ENCODE measurements at places on chromosomes 1 and 21.

- no peak for DNase-seq
Measured at GRCh38 chr1:43121256-43121900, 50.7 kb downstream of the EBNA1BP2 start.

DNA sequence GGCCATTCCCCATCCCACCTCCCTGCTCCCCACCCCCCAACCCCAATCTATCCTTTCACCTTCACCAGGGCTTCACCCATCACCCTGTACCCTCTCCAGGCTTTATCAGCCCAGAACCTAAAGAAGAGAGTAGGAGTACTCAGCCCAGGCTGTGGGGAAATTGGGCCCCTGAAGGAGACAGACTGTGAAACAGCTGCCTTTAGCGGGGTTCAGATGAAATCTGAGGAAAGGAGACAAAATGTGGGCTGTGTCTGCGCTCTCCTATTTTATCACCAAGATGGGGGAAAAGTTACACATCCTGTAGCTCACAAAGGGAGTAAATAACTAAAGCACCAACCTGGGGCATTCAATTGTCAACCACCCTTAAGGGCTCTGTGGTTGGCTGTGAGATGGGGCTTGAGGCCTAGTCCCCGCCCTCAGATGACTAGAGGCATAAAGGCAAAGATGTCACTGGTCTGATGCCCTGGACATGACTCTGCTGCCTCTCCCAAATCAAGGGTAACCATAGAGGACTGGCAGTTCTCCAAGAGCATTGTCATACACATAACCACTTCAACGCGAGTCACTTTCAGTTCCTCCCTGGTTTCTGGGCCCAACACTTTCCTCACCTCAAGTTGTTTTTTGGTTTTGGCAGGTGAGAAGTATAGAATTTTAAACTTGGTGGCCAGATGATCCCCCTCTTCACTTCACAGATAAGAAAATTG is 30.0 kb downstream of the SLC27A3 start:
- peak; percentile 42 for DNase-seq

DNA sequence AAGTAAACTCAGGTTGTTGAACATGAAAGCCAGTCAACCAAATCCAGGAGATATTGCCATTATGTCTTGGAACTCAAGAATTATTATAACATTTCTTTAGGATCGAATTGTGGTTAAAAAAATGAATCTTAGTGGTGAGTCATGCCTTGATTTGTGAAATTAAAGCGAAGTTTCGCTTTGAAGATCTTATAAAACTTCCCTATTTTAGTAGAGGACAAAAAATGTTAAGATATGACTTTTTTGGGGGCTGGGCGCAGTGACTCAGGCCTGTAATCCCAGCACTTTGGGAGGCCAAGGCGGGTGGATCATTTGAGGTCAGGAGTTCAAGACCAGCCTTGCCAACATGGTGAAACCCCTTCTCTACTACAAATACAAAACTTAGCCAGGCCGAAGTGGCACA is 39.5 kb upstream of the PTBP2 start:
- DNase-seq, result no peak

DNA sequence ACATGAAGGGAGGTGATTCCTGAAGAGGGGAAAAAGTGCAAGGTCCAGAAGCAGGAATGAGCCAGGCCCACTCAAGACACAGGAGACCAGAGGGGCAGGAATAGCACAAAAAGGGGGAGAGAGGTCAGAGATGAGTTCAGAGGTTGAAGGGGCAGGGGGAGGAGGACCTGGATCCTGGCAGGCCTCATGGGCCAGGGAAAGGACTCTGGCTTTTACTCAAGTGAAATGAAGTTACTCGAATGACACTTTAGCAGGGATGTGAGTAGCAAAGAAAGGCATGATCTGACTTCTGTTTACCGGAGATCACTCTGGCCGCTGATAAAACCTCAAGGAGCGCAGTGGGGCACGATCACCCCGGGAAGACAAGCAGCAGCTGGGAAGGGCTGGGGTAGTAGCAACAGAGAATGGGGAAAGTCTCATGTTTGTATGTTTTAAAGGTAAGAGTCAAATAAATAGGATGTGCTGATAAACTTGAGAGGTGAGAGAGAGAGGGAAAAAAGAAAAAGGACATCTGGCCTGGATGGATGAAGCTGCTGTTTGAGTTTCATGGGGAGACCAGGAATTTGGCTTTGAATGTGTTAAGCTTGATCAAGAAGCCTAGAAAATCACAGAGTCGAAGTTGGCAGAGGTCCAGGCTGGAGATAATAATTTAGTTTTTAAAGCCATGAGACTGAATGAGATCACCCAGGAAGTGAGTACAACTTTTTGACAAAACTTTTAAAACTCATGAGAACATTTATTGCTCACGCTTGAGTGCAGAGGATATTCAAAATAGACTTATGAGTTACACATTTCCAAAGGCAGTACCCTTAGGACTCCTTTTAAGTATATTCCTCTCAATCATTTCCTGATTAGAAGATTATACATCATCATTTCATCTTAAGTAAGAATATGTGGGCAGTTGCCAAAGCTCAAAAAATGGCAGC is 156.0 kb downstream of the RERE start:
- peak; percentile 30 for DNase-seq

DNA sequence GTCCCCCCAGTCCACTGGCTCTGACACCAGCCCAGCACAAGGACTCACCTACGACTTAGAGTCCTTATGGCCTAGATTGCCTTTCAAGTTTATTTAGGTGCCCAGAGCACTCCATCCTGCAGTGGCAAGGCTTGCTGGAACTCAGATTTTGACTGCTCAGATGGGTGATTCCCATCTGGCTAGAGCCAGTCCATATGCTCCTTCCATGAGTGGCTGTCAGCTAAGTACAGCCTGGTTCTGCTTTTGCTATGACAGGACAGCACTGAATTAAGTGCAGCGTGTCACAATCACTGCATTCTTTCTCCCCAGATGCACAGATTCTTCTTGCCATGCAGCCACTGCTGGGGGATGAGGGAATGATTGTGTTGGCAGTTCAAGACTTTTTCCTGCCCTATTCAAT is 43.8 kb downstream of the GPR52 start:
- DNase-seq, result no peak

- DNase-seq, result peak; percentile 24
Measured at GRCh38 chr1:45012639-45013278, 705 bp downstream of the UROD start.

DNA sequence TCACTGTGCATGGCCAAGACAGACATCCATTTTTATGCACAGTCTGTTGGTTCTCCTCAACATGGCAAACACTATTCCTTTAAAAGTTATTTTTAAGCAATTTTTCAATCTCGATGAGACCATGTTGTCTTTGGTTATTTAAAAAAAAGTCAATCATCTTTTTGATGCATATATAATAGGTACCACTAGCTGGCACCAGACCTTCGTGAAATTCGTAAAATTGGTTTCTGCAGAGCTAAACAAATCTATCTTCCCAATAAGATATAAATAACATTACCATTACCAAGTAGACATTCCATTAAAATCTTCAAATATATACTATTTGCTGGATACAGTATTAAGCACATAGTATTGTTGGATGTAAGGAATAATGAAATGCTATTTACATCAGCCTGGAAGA is 220.0 kb upstream of the GREM2 start:
- no peak for DNase-seq

DNA sequence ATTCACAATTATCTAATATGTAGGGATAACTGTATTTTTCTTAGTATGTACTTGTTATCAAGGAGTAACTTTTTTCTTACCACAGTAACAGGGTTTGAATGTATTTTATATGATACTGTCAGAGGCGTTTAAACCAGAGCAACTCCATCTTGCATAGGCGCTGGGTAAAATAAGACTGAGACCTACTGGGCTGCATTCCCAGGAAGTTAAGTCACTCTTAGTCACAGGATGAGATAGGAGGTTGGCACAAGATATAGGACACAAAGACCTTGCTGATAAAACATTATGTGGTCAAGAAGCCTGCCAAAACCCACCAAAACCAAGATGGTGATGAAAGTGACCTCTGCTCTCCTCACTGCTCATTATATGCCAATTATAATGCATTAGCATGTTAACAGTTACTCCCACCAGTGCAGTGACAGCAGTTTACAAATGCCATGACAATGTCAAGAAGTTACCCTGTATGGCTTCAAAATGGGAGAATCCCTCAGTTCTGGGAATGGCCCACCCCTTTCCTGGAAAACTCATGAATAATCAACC is 64.8 kb downstream of the RPE65 start:
- no peak for DNase-seq

- no peak for DNase-seq
Measured at GRCh38 chr1:94463765-94464330, 45.7 kb downstream of the ABCD3 start.

- no peak for DNase-seq
Measured at GRCh38 chr1:234721476-234722269, 111.7 kb upstream of the IRF2BP2 start.

DNA sequence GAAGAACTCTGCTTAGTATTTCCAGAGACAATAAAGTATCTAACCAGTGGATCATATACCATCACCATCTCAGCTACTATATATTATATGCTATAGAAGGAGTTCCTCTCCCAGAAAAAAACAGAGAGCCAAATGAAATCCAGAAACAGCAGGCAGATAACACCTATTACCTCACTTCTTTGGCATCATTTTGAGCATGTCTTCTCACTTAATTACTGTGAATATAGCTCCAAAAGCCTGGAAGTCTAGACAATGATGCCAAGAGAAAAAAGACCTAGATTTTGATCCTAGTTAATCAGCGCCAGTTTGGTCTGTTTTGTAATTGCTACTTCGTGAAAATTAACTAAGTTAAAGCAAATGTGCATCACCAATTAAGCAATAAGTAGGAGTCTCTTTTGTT is 131.3 kb downstream of the EIF4G3 start:
- no peak for DNase-seq

- DNase-seq, result no peak
Measured at GRCh38 chr21:44726826-44727225, 15.5 kb upstream of the TSPEAR start.

- DNase-seq, result no peak
Measured at GRCh38 chr21:21915816-21916215, 917.6 kb downstream of the NCAM2 start.

GRCh38 chr1:97505816-97506215 is 415.0 kb downstream of the DPYD start:
- DNase-seq, result no peak

DNA sequence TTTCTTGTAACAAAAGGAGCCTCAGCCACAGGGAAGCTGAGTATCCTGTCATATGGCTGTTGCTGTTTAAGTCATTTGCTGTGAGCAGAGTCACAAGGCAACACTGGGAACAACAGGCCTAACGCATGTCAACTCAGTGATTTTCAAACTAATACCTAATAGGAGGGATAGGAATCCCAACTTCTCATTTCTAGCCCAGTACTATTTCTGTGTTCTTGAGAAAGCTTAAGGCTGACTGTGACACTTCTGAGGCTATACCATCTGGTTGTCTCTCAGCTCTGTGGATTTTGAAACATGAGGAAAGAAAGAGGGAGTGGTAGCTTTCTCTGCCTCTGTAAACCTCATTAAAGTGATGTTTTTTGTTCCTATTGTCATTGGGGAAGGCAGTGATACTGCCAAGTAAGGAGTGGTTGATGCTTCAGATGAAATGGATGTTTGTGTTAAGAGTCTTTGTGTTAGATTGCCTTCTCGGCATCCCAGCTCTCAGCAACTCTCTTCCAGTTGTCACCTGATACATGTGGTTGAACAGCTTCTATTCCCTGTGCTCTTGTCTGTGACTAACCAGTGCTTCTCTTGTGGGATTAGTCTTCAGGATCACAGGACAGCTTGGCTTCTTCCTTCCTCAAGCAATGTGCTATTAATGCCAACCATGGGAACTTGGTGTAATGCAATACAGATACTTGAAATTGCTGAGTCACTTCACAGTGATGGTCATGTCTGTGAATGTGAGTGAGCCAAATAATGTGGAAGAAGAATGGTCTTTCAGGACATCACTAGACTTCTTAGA is 166.8 kb upstream of the IVNS1ABP start:
- DNase-seq, result no peak

DNA sequence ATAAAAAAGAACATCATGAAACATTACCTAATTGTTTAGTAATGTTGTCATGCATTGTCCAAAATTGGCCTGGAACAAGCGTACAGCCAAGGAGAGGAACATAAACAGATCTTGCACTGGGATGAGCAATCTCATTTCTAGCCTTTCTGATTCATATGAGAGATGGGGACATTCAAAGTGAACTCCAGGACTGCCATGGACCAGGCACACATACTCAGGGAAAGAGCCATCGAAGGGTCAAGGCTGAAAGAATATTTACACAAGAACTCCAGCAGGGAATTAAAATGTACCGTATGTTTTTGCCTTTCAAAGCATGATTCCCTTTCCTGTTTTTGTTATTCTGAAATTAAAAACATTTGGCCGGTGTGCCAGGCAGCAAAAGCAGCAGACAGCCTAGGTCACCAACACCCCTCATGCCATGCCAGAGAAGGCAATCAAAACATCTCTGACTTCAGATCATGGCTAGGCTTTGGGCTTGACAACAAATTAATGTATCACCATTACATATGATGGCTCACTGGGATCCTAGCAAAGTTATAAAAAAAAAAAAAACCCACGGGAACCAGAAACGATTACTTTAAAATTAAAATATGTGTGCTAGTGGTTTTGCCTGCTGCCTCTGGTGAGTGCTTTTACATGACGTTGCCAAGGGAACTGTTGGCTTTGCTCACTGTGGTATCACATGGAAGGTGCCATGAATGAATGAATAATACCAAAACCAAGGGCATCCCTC is 159.8 kb downstream of the TGFBR3 start:
- DNase-seq, result no peak

- DNase-seq, result no peak
Measured at GRCh38 chr1:22264464-22265341, 121.8 kb upstream of the WNT4 start.

GRCh38 chr1:107413951-107414350 is 273.1 kb downstream of the NTNG1 start:
- no peak for DNase-seq

DNA sequence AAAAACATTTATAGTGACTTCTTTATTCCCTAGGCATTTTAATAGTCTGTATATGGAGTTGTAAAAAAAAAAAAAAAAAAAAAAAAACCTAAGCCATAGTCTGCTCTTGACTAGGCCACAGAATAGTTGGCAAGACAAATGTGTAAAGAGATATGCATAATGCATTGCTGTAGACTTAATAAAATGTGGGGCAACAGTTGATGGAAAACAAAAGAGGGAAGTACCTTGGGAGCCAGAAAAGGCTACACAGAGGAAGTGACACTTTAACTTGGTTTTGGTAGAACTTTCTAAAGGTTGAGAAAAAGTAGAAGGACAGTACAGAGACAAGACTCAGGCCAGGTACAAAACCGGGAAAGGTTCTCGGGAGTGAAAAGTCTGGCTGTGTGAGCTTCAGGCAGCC is 802.9 kb upstream of the ADAMTS5 start:
- no peak for DNase-seq

DNA sequence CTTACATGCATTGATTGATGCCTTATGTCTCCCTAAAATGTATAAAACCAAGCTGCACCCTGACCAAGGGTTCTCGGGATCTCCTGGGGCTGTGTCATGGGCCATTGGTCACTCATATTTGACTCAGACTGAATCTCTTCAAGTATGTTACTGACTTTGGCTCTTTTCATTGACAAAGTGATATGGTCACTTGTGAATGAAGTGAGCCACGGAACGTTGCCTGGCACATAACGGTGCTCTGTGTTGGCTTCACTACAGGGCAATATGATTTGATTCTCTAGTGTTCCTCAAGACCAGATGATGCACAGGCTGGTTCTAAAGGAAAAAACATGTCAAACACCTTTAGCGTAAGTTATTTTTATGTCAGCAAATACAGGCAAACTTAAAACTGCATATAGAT is 11.4 kb upstream of the IL10RB start:
- DNase-seq, result no peak
